RKO (cell line): ENCODE measurements at places on chromosomes 16 and 17.

- no peak for DNase-seq
Measured at GRCh38 chr16:67884-68789, 4.3 kb downstream of the RHBDF1 start.

DNA sequence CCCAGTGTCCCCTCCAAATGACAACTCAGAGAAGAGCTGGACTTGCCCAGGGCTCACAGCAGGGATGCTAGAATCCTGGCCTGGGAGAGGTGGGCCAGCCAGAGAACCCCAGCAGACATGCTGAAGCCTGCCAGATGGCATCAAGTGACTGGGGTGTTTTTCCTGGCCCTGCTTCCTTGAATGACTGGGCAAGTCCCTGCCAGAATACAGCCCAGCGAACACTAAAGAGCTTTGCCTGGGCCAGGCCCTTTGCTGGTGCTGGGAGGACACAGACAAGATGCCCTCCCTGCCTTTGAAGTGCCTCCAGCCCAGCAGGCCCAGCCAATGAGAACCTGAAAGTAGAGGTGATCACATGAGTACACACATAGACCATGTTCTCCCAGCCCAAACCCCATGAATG lies 11.5 kb downstream of the ZNF319 start:
- no peak for DNase-seq

GRCh38 chr17:62652251-62653001 lies 25.0 kb downstream of the MRC2 start:
- DNase-seq = no peak

DNA sequence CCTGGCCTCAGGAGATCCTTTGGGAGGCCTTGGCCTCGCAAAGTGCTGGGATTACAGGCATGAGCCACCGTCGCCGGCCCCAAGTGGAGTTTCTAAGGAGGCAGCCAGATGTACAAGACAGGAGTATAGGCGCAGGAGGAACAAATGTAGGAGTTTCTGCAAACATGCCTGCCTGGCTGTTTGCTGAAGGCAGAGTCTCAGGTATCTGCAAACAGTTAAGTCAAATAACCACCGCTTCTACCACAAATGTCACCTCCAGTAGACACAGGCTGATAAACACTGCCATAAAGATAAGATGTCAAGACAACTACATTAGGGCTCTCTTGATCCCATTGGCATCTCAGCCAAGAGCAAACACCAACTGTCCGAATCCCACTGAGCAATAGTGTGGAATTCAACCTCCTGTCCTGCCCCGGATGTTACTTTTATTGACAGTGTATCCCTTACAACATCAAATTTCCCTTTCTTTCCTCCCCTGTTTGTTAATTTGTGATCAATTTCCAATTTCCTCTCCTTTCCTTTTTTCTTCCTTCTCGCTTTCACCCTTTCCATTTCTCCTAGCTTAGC lies 5.6 kb upstream of the COG1 start:
- no peak for DNase-seq

- no peak for DNase-seq
Measured at GRCh38 chr16:49085686-49086085, 196.0 kb downstream of the CBLN1 start.

DNA sequence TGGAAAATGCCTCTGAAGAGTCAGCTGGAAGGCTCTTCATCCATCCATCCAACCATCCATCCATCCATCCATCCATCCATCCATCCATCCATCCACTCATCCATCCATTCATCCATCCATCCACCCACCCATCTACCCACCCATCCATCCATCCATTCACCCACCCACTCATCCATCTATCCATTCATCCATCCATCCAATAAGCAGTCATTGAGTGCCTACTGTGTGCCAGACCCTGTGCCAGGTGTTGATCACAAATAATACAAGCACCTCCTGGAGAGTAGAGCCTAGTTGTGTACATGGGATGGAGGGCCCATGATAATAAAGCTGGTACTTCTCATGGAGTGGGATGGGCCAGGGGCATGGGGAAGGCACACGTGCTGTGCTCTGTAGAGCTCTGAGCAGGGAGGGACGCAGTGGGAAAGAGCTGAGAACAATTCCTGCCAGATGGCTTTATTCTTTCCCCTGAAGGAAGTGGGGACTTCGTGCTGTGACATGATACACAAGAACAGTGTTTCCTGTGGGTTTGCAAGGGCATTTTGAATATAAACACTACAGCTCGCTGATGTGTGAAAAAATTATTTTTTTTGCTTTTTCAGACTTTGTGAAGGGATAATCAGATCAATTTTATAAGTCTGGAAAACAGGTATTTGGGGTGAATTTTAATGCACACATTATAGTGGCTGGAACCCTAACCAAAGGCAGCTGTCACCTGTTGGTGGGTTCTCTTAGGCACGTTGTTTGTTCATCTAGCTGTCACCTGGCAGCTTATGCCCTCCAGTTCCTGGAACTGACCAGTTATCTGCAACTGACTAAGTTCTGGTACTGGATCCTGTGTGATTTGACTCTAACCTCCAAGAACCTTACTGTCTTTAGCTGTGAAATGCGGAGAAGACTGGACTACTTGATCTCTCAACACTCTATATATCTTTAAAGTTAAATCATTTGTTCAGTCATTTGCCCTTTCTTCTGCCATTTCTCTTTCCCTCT lies 61.3 kb downstream of the PRKCB start:
- no peak for DNase-seq

GRCh38 chr17:50884439-50885311 lies 18.5 kb upstream of the TOB1 start:
- no peak for DNase-seq

- no peak for DNase-seq
Measured at GRCh38 chr17:72463287-72464102, 342.7 kb downstream of the SOX9 start.

- DNase-seq = peak; percentile 79
Measured at GRCh38 chr17:17641621-17642409, 39.4 kb upstream of the RAI1 start.

DNA sequence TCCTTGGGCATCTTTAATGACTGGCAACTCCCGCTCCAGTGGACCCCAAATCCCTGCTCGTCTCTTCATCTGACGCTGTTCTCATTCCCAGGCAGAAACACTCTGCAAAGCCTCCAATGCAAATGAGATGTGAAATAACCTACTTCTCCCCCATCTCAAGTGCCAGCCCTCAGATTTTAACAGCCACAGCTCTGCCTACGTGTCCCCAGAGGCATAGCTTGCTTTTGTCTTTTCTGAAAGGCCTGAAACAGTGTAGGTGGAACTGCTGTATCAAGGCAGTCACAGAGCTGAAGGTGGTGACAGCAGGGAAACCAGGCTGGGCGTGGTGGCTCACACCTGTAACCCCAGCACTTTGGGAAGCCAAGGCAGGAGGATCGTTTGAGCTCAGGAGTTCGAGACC lies 14.7 kb downstream of the RPH3AL start:
- no peak for DNase-seq

GRCh38 chr16:5865236-5865635 lies 767.6 kb upstream of the EEF2KMT start:
- no peak for DNase-seq

DNA sequence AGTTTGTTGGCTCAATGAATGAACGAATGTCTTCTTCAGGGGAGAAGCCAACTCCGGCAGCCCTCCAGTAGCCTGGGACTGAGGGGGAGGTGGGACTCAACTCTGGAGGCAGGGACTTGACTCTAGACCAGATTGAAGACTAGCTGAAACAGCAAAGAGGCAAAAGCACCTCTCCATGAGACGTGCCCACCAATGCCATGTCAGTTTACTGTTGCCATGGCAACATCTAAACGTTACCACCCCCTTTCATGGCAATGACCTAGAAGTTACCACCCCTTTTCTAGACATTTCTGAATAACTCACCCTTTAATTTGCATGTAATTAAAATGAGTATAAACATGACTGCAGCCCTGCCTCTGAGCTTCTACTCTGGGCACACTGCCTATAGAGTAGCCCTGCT lies 91.8 kb downstream of the ASIC2 start:
- DNase-seq = no peak

DNA sequence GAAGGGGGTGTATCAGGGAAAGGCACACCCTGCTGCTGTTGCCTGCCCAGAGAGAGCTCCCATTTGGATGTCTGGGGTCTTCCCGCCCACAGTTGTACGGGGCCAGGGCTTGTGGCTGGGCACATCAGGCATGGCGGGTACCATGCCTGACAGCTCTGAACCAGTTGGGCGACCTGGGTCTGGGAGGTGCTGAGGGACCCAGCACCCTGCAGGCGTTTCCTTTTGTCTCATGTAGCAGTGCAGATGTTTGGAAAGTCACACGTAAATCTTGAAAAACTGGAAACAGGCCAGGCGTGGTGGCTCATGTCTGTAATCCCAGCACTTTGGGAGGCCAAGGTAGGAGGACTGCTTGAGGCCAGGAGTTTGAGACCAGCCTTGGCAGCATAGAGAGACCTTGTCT lies 8.4 kb upstream of the JPT2 start:
- DNase-seq = no peak

- no peak for DNase-seq
Measured at GRCh38 chr17:82388922-82389283, 17.3 kb downstream of the UTS2R start.

DNA sequence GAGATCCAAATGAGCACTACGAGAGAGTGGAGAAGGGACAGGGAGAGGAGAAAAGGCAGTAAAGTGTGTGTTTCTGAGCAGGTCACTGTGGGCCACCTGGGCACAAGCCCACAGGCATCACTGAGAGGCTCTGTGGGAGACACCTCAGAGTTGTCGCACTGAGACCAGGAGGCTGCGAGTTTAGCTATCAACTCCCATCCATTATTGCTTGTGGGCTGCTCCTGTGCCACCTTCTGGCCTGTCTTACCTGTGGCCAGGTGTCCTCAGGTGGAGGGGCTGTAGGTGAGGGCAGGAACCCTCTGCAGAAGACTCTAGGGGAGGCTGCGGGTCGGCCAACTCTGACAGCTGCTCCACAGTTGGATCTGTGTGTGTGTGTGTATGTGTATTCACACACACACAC lies 2.5 kb upstream of the PRR29 start:
- DNase-seq = no peak

GRCh38 chr16:64132190-64132589 lies 989.7 kb downstream of the CDH11 start:
- no peak for DNase-seq

DNA sequence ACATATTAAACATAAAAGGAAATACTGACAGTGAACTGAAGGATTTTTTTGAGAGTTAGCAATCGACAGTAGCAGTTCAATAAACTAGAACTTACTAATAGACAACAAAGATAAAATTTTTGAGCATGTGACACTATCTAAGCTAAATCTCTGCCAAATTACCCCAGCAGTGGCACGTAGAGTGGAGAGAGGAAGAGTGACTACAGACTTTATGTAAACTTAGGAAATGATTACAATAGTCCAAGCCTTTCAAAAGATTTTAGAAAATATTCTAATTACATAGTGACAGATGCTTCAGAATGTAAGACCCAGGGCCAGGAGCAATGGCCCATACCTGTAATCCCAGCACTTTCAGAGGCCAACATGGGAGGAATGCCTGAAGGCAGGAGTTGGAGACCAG lies 52.4 kb downstream of the CFDP1 start:
- no peak for DNase-seq

- DNase-seq = no peak
Measured at GRCh38 chr16:75099075-75099667, 17.4 kb downstream of the LDHD start.

- no peak for DNase-seq
Measured at GRCh38 chr16:68506331-68507053, 32.6 kb upstream of the ZFP90 start.

GRCh38 chr16:47043200-47043599 lies 69.7 kb upstream of the DNAJA2 start:
- DNase-seq = no peak

- peak; percentile 58 for DNase-seq
Measured at GRCh38 chr17:48611213-48611612, 396 bp upstream of the HOXB7 start.

GRCh38 chr16:85483424-85483823 lies 129.7 kb upstream of the GSE1 start:
- no peak for DNase-seq

DNA sequence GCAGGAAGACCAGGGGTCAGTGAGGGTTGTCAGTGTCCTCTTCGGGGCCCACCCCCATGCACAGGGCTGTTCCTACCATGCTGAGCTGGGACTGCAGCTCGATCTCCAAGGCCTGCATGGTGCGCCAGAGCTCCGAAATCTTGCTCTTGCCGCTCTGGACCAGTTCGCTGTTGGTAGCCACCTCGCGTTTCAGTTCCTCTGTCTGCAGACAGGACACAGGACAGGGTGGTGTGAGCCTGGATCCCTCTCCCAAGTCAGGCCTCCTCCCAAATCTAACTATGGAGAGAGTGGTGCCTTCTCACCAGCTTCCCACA lies 90.9 kb downstream of the GOSR1 start:
- no peak for DNase-seq

DNA sequence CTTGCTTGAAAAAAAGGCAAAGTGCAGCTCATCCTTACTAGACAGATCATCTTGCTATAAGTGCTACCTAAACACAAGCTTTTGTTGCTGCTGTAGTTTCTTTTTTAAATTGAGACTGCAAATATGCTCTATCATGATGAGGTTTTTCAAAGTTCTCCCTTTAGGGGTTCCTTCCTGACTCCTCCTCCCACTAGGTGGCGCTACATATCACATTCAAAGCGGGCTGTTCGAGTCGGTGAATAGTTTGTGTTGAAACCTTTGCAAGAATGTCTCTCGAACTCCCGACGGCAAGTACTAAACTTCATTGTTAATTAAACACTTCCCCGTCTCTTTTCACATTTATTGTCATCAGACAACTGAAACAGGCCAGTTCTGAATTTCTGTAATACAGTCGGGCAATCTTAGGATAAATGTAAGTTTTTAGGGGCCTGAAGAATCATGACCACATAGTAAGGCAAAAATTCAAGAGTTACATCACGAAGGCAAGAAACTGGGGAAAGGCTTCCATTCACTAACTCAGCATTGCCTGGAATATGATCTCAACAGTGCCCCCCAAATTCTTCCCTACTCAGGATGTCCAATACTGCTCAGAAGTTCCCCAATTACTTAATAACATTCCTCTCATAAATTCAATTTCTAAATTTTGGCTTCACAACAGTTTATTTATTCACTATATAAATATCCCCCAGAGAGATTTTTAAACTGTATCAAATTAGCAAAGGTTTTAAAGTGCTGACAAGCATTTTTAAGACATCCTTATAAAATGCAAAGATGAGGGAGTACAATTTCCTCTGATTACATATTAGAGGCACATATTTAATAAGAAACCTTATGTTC lies 6.7 kb downstream of the HS3ST3A1 start:
- peak; percentile 80 for DNase-seq

GRCh38 chr17:14882131-14882530 lies 383.0 kb downstream of the PMP22 start:
- DNase-seq = no peak

GRCh38 chr17:31413874-31414549 lies 22.5 kb downstream of the RAB11FIP4 start:
- peak; percentile 56 for DNase-seq
